ENCODE measurements at places on chromosomes 7 and 10. TPM values are rescaled to one million over a fixed set of nuclear protein-coding genes. Genes with fewer than 3 reads are reported as not detected.

Gene MMD2
- total RNA-seq = 0.94 TPM

Gene NDUFB8
- 102 TPM for total RNA-seq

Gene CFAP46
- 1.9 TPM for total RNA-seq

Gene TRIM50
- total RNA-seq = 0.16 TPM

Gene PAPSS2
- total RNA-seq = 3.1 TPM

Gene KNDC1
- 5.9 TPM for total RNA-seq

Gene MYPN
- not detected for total RNA-seq

Gene CUL1
- 60.2 TPM for total RNA-seq

Gene NRG3
- total RNA-seq = 23.1 TPM

Gene PHKG1
- total RNA-seq = 3.6 TPM

Gene OPN1SW
- not detected for total RNA-seq

Gene PNLIPRP2
- total RNA-seq = not detected

Gene SVOPL
- total RNA-seq = 0.78 TPM

Gene KCNH2
- 8.0 TPM for total RNA-seq

Gene TAS2R41
- total RNA-seq = not detected

Gene VWDE
- total RNA-seq = 1.4 TPM

Gene LIPK
- not detected for total RNA-seq

Gene ZSWIM8
- total RNA-seq = 30.7 TPM

Gene PTPN20
- 14.2 TPM for total RNA-seq

Gene AGR2
- total RNA-seq = 1.7 TPM
